A375 (cell line): ENCODE measurements at places on chromosomes 7 and 10. TPM values are rescaled to one million over a fixed set of nuclear protein-coding genes. Genes with fewer than 3 reads are reported as not detected.

TNS3 gene
- total RNA-seq = 31.9 and 32.0 TPM in 2 replicates

FXYD4 gene
- not detected in 2 replicates for total RNA-seq

PNLIPRP1 gene
- total RNA-seq = not detected in 2 replicates

GRID1 gene
- 0.03 and 0.04 TPM in 2 replicates for total RNA-seq

AKR1C1 gene
- total RNA-seq = 2.2 and 3.2 TPM in 2 replicates

TFPI2 gene
- 19.6 and 22.3 TPM in 2 replicates for total RNA-seq

HBP1 gene
- 32.4 and 36.3 TPM in 2 replicates for total RNA-seq

C7orf33 gene
- total RNA-seq = not detected in 2 replicates

SUN3 gene
- total RNA-seq = 1.2 TPM in 1 of 2 replicates, not detected in the other

BRI3 gene
- 36.4 and 39.0 TPM in 2 replicates for total RNA-seq

STAG3 gene
- total RNA-seq = 0.45 and 1.2 TPM in 2 replicates

TPST1 gene
- 24.7 and 25.4 TPM in 2 replicates for total RNA-seq

IL15RA gene
- 3.9 and 5.7 TPM in 2 replicates for total RNA-seq
